ENCODE measurements at places on chromosomes 11 and 22. TPM values are rescaled to one million over a fixed set of nuclear protein-coding genes. Genes with fewer than 3 reads are reported as not detected.

GRCh38 chr11:114083391-114084252 lies 24.1 kb downstream of the ZBTB16 start:
- no peak for DNase-seq

- no peak for DNase-seq
Measured at GRCh38 chr11:10550503-10551289, 9.7 kb upstream of the RNF141 start.

DNA sequence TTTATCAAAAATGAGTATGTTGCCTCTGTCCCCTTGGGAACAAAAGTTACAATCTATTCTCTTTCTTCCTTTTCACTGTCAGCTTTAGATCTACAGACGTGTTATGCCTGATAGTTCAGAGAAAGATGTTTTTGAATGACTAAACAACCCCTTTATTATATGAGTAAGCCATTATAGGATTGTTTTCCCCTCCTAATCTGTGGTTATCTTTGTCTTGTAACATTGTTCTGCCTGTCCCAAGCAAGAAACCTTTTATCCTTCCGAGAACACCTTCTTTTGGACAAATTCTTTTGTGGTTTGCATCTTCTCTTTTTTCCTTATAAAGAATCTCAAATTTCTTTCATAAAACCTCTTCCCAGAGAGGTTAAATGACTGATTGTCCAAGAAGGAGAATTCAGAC lies 208.4 kb downstream of the DDX10 start:
- DNase-seq = no peak

GRCh38 chr22:23984430-23984829 lies 4.5 kb downstream of the GSTT2 start:
- DNase-seq = no peak

GRCh38 chr11:68695531-68695930 lies 11.2 kb downstream of the GAL start:
- DNase-seq = no peak

The MS4A15 gene
- not detected for total RNA-seq

The BRSK2 gene
- not detected for total RNA-seq
